ENCODE measurements at places on chromosomes 12 and 14. TPM values are rescaled to one million over a fixed set of nuclear protein-coding genes. Genes with fewer than 3 reads are reported as not detected.

Gene CMA1
- total RNA-seq = not detected

Gene SLC7A7
- total RNA-seq = 13.9 TPM

Gene LRRC43
- not detected for total RNA-seq

Gene LALBA
- not detected for total RNA-seq

Gene PRIM1
- 51.1 TPM for total RNA-seq

Gene CALCOCO1
- total RNA-seq = 33.5 TPM

Gene OTX2
- total RNA-seq = not detected

Gene SERPINA9
- total RNA-seq = not detected

Gene GRIN2B
- total RNA-seq = not detected

Gene TAS2R14
- 3.3 TPM for total RNA-seq

Gene LMNTD1
- total RNA-seq = not detected

Gene SLC5A8
- total RNA-seq = not detected

Gene SMCO3
- total RNA-seq = not detected

Gene TAS2R30
- total RNA-seq = 0.10 TPM

Gene PPFIA2
- 0.33 TPM for total RNA-seq

Gene CLEC2D
- total RNA-seq = 1.7 TPM

Gene RSRC2
- total RNA-seq = 35.7 TPM

Gene HCAR3
- total RNA-seq = not detected

Measured in H4 (cell line).